ENCODE measurements at places on chromosomes 12 and 14.

DNA sequence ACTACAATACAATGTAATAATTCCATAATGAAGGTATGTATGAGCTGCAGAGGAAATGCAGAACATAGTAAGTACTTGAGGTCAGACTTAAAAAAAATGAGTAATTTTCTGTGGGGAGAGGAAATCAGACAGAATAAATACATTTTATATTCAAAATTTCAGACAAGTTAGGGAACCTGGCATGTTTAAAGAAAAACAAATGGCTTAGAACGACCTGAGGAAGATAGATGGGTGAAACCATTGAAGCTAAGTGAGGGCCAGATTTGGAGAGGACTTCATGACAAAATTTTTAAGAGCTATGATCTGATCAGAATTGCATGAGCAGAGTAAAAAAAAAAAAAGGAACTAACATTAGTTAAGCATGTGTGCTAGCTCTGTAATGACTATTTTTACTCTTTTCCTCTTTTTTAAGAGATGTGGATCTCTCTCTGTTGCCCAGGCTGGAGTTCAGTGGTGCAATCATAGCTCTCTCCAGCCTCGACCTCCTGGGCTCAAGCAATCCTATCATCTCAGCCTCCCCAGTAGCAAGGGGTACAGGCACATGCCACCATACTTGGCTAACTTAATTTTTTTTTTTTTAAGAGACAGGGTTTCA is 157.6 kb upstream of the PDE3A start:
- DNase-seq, result peak; percentile 76

DNA sequence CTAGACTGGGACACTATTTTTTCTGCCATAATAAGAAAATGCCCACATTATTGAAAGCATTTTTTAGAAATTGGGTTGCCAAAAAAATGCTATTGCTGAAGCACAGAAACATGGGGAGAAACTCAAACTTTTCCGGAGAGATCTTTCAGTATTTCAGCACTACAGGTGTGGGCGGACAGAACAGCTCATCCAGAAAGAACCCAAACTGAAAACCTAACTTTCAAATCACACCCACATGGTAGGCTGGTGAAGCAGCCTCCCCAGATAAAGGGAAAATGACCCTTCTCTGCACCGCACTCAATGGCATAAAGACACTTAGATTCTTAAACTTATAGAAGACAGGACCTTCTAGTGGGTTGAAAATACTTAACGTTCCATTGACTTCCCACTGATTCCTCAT is 62.3 kb upstream of the TMPO start:
- DNase-seq, result no peak

DNA sequence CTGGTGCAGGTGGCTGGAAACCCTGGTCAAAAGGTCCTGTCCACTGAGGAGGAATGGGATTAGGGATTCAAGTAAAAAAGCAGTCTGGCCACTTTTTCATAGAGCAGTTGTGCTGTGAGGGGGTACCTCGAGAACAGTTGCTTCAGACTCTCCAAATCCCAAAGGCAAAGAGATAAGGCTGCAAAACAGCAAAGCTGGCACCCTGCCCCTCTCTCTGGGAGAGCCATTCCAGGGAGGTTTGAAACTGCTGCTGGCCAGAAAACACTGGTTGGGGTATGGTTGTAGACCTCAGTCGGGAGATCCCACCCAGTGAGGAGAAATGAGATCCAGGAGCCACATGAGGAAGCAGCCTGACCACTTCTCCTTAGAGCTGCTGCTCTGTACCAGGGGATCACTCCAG is 137.3 kb downstream of the CEP83 start:
- DNase-seq, result no peak

GRCh38 chr14:44712024-44712815 is 205.1 kb upstream of the FSCB start:
- DNase-seq, result no peak

- DNase-seq, result no peak
Observed at GRCh38 chr12:11681207-11681606, 31.7 kb downstream of the ETV6 start.

- no peak for DNase-seq
Observed at GRCh38 chr14:22803687-22803974, 11.6 kb downstream of the SLC7A7 start.

GRCh38 chr12:57479376-57480115 is at the start of gene ARHGAP9:
TSS of gene ARHGAP9 (minus strand) at chr12:57479866. CDS start at chr12:57479406, 460 bp downstream.
- DNase-seq, result no peak

- DNase-seq, result no peak
Observed at GRCh38 chr14:102671410-102671809, 79.0 kb downstream of the RCOR1 start.

- no peak for DNase-seq
Observed at GRCh38 chr12:54229624-54230212, 40.9 kb upstream of the SMUG1 start.

DNA sequence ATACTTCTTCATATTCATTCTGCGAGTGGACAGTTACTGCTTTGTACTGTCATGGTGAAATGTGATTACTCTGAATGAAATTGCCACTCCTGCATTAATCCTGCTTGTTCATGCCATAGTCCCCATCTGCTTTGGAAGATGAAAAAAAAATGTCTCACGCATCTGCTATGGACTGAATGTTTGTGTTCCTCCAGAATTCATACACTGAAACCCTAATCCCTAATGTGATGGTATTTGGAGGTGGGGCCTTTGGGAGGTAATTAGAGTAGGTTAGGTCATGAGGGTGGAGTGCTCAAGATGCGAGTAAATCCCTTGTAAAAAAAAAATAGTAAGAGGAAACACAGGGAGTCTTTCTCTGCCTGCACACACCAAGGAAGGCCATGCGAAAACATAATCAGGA is 427.2 kb downstream of the TMTC2 start:
- DNase-seq, result no peak

- peak; percentile 84 for DNase-seq
Observed at GRCh38 chr12:30753233-30753632, 1.5 kb downstream of the CAPRIN2 start.

DNA sequence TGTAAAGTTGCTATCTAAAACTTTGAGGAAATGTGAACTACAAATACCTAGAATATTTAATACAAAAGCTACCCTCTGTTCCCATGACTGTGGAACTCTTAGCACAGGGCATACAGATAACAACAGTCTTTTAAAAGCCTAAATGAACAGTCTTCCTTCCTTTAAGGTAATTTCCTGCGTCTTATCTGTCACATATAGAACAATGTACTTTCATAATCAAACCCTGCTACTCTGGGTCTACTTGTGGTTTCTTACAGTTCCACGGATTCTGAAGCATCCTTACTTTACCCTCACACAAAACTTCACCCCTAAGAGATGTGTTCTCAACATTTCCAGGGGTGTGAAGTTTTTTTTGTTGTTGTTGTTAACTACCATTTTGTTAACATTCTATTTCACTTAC is 5.1 kb downstream of the PKP2 start:
- peak; percentile 38 for DNase-seq

- no peak for DNase-seq
Observed at GRCh38 chr14:103296987-103297386, 37.0 kb upstream of the EIF5 start.

DNA sequence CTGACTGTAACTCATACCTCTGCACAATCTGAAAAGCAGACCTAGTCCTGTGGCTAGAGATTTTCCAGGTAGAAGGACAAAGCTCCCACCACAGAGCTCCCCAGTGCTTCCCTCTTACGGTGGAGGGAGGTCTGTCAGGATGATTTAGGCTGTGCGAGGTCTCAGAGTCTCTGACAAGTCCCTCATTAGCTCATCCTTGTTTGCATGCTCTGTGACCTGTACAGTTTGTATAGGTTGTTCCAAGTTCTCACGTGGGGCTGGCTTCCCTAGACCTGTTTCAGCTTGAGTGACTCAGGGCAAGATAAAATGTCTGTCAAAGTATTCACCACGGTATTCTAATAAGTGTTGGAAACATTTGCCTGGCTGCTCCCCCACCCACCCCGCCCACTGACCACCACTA is 34.8 kb downstream of the ASCL1 start:
- DNase-seq, result no peak

GRCh38 chr14:76829650-76830421 is 3.6 kb downstream of the LRRC74A start:
- no peak for DNase-seq

DNA sequence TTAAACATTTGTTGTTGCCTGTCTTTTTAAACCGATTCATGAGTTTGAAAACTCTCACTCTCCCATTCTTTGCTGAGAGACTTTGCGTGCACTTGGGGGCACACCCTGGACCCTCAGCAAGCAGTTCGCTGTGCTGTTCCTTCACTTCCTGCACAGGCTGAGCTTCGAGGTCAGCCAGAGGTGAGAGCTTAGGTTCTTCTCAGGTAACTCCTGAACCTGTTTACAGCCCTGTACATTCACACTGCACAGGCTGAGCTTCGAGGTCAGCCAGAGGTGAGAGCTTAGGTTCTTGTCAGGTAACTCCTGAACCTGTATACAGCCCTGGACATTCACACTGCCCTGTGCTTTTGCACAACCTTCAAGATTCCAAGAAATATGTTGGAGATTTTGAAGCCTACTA is 9.8 kb upstream of the CLECL1 start:
- DNase-seq, result no peak

DNA sequence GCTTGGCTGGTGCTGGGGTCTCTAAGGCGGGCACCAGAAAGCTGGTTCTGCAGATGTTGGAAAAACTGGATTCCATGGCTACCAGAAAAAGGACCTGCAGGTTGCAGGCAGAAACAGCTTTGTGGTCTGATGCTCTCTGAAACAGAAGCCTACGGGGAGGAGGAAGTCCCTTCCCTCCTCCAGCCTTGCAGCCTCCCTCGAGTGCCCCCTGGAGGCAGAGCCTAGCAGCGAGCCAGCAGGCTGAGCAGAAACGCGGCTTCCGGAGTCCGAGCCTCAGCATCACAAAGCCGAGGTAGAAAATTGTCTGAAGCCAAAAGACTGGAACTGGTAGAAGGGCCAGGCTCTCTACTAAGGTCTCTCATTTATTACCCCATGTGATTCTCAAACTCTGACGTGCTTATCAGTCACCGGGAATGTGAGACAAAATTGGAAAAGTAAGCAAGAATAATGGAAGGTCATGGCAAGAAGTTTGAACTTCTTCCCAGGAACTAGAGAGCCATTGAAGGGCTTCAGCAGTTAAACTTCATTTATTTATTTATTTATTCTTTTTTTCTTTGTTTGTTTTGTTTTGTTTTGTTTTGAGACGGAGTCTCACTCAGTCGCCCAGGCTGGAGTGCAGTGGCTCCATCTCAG is 82.2 kb upstream of the CPSF6 start:
- peak; percentile 93 for DNase-seq

DNA sequence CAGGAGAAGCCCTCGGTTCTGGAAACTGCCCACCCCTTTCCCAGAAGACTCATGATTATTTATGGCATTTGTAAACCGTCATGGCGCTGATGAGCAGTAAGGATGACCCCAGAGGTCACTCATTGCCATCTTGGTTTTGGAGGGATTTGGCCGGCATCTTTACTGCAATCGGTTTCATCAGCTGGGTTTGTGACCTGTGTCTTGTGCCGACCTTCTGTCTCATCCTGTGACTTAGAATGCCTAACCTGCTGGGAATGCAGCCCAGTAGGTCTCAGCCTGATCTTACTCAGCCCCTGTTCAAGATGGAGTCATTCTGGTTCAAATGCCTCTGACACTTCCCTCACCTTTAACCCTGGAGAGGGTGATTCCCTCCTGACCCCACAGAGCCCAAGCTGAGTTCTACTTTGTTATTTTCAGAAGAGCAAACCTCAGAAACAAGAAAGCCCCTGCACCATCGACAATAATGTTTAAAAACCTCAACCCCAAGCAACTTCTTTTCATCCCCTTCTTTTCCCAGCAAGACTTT is 105.5 kb upstream of the SFSWAP start:
- DNase-seq, result no peak

- peak; percentile 95 for DNase-seq
Observed at GRCh38 chr12:124024263-124024678, 51.3 kb downstream of the ZNF664 start.
